ENCODE measurements at places on chromosomes 3 and 15.

DNA sequence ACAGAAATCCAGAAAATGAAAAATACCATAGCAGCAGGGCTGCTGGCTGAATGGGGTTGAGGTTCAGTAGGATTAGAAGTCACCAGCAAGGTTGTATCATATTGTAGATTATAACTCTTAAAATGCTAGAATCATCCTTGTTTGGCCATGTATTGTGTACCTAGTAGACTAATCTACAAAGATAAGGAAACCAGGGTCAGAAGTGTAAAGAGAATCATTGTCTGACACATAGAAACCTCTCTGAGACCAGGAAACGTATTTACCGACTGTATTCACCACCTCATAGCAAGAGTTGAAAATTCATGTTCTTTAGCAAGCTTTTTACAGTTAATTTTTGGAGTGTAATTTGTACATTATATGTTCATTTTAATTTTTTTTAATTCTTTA, 168.8 kb downstream of the ECT2 start:
- no peak for DNase-seq

DNA sequence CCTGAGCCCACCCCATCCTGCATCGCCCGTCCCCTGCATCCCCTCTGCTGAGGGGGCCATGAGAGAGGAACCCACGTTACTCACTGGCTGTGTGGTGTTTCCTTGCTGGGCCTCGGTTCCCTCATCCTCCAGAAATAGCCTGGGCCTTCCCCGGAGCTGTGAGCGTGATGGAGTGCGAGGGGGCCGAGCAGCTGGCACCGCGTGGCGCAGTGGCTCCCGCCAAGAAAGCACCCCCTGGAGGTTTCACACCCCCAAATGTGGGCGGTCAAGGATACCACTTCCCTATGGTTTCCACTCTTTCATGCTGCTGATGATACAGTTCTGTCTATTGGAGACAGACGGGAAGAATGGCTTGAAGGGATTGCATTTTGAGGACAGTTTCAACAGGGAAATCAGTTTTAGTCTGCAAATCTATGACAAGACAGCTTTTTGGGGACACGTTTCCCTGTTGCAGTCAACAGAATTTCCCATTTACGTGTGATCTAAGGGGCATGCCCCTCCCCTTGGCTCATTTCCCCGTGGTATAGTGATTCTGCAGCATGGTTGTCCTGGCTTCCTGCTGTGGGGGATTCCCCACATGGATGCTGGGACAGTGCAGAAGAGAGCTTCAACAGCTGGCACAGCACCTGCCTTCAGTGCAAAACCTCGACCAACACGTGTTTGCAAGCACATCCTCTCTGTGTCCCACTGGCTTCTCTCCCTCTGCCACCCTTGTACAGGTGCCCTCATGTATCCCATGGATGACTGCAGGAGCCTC, 377.5 kb downstream of the LRTM1 start:
- DNase-seq, result no peak

DNA sequence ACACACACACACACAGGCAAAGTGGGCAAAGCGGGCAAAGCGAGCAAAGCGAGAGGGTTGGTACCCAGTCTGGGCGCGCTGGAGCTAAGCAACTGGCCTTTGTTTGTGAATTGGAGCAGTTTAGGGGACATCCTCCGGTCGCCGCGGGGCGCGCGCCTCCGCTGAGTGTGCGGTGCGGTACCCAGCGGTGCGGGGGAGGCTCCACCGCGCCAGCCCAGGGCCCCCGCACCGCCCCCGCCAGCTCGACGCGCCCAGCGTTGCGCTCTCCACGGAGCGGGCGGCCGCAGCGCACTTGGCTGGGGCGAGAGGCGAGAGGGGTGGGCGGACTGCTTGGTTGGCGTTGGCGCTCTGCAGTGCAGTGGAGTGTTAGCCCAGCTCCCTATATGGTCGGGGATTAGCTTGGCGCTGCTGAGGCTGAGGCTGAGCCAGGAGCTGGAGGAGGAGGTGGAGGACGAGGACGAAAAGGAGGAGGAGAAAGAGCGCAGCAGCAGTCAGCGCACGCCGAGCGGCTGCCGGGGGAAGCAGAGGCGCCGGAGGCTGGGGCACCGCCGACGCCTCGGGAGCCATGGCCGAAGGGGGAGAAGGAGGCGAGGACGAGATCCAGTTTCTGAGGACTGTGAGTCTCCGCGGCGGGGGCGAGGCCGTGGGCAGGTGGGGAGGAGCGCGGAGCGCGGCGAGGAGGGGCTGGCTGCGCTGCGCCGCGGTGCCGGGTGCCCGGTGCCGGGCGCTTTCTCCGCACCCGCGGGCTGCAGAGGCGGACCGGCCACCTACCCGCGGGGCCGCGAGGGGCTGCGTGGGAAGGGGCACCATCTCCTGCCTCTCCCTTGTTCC, at the start of gene RYR3:
TSS of gene RYR3 (plus strand) at position 487 of the 831 bp plus-strand sequence. CDS start at position 566, 79 bp downstream.
- DNase-seq, result peak; percentile 6

DNA sequence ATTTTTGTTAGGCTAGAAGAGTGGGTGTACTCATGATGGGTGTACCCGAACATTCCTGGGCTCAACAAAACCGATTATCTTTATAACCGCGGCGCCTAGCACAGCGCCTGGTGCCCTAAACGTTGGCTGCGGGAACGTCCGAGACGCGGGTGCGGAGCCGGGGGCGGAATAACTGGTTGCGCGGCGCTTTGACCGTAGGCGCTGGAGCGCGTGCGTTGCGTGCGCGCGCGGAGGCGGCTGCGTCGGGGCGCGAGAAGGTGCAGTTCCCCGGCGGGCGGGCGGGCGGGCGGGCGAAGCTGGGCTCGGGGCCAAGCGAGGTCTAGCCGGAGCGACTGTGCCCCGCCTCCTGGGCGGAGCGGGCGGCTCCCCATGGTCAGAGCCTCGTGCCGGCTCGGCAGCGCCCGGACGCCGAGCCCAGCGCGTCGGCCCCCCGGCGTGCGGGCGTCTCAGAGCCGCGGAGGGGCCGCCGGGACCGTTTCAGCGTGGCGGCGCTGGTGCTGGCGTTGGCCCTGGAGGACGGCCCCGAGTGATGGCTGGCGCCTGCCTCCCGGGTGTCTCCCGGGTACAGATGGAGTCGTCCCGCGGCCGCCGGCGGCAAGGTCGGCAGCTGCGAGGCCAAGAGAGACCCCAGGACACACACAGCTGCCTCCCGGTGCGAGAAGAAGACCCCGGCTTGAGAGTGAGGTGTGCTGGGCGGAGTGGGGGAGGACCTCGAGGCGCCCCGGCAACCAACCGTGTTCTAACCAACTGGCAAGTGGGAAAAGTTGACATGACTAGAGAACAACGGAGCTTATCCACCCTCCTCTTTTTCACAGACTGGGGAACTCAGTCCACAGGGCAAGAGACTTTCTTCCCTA, at the start of gene PLAAT1:
TSS of gene PLAAT1 (plus strand) at position 373 of the 857 bp plus-strand sequence. CDS start 14,429 bp downstream, outside the sequence.
- DNase-seq, result peak; percentile 50

- DNase-seq, result no peak
Measured at GRCh38 chr3:9945358-9945757, 6.8 kb downstream of the PRRT3 start.

DNA sequence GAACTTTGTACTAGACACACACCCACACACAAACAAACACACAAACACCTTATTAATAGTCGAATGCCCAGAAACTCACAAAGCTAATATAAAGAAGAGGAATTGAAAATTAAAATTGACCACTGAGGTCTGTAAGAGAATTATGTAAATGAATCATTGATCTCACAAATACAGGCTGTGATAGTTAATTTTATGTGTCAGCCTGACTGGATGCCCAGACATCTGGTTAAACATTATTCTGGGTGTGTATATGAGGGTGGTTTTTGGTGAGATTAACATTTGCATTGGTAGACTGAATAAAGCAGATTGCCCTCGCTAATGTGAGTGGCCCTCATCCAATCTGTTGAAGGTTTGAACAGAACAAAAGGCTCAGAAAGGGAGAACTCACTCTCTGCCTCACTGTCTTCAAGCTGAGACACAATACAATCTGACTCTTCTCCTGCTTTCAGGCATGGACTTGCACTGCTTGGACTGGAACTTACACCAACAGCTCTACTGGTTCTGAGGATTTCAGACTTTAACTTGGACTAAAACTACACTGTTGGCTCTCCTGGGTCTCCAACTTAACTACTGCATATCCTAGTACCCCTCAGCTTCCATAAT, 199.4 kb upstream of the TTC14 start:
- DNase-seq, result no peak

- DNase-seq, result no peak
Measured at GRCh38 chr3:177905173-177906125, 630.8 kb upstream of the KCNMB2 start.

DNA sequence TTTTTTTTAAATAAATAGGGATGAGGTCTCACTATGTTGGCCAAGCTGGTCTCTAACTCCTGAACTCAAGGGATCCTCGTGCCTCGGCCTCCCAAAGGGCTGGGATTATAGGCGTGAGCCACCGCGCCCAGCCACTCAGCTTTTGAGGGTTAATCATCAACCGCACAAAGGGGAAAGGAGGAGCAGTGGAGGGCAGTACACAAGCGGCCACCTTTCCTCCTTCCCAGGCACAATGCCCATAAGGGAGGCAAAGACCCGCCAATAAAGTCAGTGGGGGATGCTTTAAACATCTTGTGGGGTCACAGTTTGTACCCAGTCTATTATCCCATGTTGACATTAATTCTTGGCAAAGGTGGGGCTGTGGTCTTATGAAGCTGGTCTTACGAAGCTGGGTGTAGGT, 32.4 kb downstream of the EHD4 start:
- no peak for DNase-seq

GRCh38 chr15:26453914-26454313, 319.0 kb downstream of the GABRB3 start:
- no peak for DNase-seq

DNA sequence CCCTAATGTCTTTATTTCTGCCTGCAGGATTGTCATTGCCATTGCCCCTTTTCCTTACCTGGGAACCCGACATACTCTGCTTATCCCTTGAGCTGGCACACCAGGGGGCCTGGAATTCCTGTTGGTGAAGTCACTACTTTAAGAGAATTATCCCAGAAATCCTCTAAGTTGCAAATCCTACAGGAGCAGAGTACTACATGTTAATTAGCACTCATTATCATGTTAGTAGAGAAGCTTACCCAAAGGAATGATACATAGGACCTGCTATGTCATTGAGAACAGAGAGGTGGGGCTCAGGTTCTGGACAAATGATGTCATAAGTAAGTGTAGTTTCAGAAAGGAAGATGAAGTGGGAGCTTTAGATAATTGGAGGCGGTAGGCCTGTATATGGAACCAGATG, 27.4 kb downstream of the SCG5 start:
- no peak for DNase-seq

Measured in activated CD4-positive, alpha-beta T cell treated with anti-CD3 and anti-CD28 coated beads for 48 hours (primary cell).